CD4-positive, alpha-beta T cell treated with Interleukin-15 for 1 hour (primary cell): ENCODE measurements at places on chromosomes 11 and 22.

GRCh38 chr11:121282386-121282785 is 10.2 kb upstream of the SC5D start:
- no peak for DNase-seq

DNA sequence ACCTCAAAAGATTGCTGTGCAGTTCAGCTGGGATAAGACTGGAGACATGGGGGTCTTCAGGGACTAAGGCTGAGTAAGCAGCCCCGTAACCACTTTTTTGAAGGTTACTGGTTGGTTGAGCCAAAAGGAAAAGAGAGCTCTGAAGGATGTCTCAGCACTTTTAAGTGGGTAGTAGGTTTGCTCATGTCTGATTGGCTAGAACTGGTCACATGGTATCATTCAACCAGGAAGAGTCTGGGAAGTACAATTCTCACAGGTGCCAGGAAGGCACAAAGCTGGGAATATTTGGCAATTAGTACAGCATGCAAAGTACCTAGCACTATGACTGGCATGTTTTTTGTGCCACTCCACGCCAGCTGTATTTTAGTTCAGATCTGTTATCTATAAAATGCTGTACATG is 58.1 kb downstream of the SNX19 start:
- no peak for DNase-seq

GRCh38 chr22:50001388-50002231 is 11.0 kb downstream of the IL17REL start:
- no peak for DNase-seq

- no peak for DNase-seq
Observed at GRCh38 chr11:60857378-60858232, 1.9 kb upstream of the PTGDR2 start.
